Cardiac fibroblast (primary cell): ENCODE measurements at places on chromosomes 6 and 20.

GRCh38 chr6:149694921-149695320 is 23.0 kb downstream of the LATS1 start:
- no peak for DNase-seq

- DNase-seq, result no peak
Observed at GRCh38 chr6:98836962-98837944, 2.9 kb downstream of the POU3F2 start.

DNA sequence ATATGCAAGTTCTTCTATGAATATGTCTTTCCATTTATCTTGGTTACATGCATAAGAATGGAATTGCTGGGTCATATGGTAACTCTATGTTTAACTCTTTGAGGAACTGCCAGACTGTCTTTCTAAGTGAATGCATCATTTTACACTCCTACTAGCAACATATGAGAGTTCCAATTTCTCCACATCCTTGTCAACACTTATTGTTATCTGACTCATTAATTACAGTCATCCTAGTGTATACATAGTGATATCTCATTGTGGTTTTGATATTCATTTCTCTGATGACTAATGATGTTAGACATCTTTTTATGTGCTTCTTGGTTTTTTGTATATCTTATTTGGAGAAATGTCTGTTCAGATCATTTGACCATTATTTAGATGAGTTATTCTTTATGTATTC is 96.7 kb upstream of the LAMP5 start:
- DNase-seq, result no peak

DNA sequence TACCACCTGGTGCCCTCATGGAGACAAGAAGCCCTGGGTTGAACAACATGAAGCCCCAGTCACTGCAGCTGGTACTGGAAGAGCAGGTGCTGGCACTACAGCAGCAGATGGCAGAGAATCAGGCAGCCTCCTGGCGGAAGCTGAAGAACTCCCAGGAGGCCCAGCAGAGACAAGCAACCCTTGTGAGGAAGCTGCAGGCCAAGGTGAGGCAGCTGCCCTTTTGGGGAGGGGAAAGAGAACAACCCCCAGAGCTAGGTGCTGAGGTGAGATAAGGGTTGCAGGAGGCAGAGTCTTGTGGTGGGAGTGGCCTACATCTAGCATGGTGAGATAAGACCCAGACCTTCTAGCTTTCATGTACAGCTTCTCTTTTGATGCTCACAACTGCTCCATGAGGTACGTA is 7.0 kb downstream of the CEP250 start:
- DNase-seq, result no peak

GRCh38 chr20:49347156-49347555 is 69.3 kb upstream of the ZNFX1 start:
- no peak for DNase-seq

GRCh38 chr20:62668441-62669027 is 26.2 kb downstream of the SLCO4A1 start:
- DNase-seq, result peak; percentile 86

- DNase-seq, result no peak
Observed at GRCh38 chr6:46062991-46063390, 47.3 kb upstream of the CLIC5 start.

DNA sequence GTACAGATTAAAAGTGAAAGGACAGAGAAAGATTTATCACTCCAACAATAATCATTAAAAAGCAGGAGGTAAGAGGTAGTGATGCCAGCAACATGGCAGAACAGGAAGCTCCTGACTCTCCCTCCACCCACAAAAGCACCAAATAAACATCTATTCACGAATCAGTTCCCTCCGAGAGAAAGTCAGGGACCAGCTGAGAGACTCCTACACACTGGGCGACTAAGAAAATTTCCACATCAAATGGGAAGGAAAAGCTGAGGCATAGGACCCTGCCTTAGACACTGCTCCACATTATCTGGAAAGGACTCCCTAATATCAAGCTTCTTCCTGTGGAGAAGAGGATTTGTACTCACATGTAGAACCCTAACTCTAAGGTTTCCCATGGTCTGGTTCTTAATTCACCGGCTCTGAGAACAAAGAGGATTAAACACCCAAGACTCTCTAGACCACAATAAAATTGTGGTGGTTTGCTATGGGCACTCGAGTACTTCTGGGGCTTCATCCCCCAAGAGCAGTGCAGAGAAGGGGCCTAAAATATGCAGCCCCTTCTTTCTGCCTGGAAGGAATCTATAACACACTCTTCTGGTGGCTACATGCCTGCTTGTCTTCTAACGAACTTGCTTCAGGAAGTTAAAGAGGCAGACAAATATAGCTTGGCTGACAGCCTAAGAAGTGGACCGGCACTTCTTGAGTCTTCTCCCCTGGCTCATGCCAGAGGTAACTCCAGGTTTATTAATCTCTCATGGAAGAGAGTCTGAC is 29.4 kb upstream of the ASF1A start:
- DNase-seq, result peak; percentile 27

- no peak for DNase-seq
Observed at GRCh38 chr6:167990016-167990945, 7.2 kb upstream of the KIF25 start.

DNA sequence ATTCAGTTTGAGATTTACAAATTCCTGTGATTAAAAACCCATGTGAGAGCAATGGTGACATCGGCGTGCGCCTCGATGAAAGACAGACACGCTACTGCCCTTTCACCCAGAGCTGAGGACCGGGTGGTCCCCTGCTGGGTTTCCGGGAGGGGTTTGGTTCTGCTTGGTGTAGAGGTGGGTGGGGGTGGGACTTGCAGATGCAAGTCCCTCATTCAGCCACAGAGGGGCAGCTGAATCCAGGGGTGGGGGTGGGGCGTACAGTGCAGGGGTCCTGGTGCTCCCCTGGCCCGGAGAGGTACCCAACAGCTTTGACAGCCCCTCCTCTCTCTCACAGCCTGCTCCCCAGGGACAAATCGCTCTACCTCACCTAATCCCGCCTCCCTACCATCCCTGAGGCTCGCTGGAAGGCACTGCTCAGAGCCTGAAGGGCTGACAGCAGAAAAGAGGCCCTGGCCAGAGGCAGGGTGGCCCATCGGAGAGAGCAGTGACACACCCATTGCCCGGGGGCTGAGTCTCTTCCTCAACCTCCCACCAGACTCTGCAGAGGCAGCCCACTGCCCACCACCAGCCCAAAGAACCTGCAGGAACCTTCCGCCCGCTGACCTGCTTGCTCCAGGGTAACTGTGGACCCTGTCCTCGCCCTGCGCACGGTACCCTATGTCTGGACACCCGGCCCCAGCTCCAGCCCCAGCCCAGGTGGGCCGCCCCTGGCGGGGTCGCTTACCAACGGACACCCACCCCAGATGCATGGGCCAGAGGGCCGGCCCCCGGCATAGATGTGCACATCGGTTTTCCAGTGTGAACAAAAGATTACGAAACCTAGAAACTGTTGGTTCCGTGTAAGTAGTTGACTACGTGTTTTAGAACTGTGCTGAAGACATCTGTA is 118.4 kb downstream of the JPH2 start:
- no peak for DNase-seq

DNA sequence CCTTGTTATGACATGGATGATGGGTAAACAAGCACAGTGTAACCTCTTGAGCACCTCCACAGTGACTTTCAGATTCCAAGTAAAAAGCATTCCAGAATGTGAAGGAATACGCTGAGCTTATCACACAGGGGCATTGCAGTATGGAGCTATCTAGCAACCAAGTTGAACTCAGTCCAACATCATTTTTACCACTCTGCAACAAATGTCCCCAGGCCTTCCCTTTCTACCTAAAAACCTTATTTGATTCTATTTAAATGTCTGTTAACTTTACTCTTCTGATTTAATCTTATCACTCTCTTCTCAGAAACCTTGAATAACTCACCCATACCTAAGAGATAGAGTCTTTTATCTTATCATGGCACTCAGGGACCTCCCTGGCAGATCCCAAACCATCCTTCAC is 195.8 kb upstream of the CDYL start:
- no peak for DNase-seq
